ENCODE measurements at places on chromosomes 7 and 10.

DNA sequence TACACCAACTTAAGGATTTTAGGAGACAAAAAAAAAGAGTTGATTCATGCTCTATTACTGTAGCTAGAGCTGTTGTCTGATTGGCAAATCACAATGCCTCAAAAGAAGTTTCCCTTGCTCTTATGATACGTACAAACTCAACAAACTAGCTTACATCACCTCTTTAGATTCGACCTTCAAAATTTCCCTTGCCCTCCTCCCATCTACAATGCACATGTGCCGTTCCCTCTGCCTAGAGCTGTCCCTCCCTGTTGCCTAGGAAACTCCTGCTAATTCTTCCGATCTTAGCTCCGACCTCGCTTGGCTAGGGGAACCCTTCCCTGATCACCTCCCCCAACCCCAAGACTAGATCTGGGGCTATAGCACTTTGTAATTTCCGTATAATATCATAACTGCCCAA is 55.4 kb downstream of the MAP3K8 start:
- H3K36me3 ChIP-seq = no peaks in the 10 kb centered on the region
- H3K4me1 ChIP-seq = no peaks in the 10 kb centered on the region
- H3K27me3 ChIP-seq = no peaks in the 10 kb centered on the region
- no peak overlapping the region for H3K4me3 ChIP-seq

GRCh38 chr10:90947030-90947960 is 26.4 kb upstream of the ANKRD1 start:
- no peaks in the 10 kb centered on the region for H3K36me3 ChIP-seq
- no peaks in the 10 kb centered on the region for H3K4me1 ChIP-seq
- no peak for DNase-seq

DNA sequence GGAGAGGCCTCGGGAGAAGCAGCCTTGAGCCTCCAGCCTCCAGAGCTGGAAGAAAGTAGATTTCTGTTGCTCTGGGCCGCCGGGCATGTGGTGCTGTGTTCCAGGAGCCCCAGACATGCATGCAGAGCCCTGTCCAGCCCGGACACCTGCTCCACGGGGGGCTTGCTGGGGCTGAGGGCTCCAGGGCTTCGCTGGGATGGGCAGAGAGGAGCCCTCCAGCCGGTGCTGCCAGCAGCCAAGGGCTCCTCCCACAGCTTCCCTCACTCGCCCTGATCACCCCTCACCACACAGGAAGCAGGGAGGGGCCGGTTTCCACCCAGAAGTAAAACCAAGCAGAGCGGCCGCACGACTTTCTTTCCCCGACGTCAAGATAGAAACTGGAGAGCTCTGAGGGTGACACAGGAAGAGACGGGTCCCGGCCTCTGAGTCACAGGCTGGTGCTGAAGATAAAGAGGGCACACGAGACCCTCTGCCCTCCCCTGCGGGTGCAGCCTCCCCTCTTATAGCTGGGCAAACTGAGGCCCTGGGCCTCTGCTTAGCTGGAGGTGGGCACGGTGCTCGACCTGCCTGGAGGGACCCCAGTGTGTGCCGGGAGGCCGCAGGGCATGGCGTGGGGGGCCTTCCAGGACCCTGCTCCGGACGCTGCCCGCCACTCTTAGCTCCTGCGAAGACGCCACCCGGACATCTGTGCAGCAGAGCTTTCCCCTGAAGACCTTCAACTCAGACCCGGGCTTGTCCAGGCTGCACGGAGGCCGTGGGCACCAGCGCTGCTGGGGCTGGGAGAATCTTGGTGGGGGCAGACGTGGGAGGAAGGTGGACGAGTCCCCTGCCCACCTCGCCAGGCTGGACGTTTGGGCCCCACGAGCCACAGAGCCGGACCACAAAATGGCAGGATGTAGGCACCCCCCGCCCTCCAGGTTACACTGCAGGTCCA is 31.1 kb downstream of the ADAP1 start:
- H3K27me3 ChIP-seq = no peaks in the 10 kb centered on the region
- H3K4me3 ChIP-seq = peak overlapping the region; percentile 67
- H3K4me1 ChIP-seq = peaks cover 78% of the 10 kb centered on the region
- DNase-seq = peak; percentile 92

GRCh38 chr10:6597478-6597877 is 17.4 kb upstream of the PRKCQ start:
- no peaks in the 10 kb centered on the region for H3K27me3 ChIP-seq
- H3K27ac ChIP-seq = no peak overlapping the region
- no peaks in the 10 kb centered on the region for H3K36me3 ChIP-seq

GRCh38 chr7:55521512-55521911 is 50.8 kb downstream of the VOPP1 start:
- H3K27me3 ChIP-seq = no peaks in the 10 kb centered on the region
- H3K36me3 ChIP-seq = peaks cover 41% of the 10 kb centered on the region
- no peak overlapping the region for H3K4me3 ChIP-seq
- H3K27ac ChIP-seq = no peak overlapping the region
- DNase-seq = no peak
- no peaks in the 10 kb centered on the region for H3K4me1 ChIP-seq

DNA sequence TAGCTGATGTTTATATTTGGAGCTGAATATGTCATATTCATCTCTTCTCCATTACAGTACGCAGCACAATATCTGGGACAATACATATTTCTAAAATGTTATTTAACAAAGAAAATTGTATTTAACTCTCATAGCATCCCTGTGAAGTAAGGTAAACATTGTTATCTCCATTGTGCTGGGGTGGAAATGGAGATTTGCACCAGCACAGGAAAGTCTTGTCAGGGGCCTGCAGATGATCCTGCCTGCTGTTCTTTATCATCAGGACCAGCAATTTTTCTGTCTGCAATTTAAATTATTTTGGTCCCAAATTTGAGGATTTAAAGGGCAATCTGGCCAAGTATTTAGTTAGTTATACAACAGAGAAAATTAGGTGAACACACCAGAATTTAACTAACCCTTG is 144.4 kb downstream of the CPED1 start:
- no peaks in the 10 kb centered on the region for H3K27me3 ChIP-seq
- no peak for DNase-seq
- no peaks in the 10 kb centered on the region for H3K36me3 ChIP-seq
- H3K4me3 ChIP-seq = no peak overlapping the region

DNA sequence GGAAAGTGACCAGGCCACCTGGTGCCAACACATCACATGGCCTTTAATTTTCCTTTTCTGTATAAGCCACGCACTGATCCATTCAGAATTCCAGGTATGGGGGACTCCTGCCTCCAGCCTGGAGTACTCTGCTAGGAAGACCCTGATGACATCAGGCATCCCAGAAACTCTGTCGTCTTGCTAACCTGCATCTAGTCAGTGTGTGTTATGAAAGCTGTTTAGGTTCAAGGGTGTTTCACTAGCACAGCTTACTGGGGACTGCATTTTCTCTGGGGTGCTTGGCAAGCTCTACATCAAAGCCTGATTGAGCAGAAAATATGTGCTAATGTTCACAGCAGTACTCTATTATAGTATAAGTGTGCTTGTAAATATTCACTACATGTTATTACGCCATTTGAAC is 100.6 kb upstream of the MGMT start:
- no peak overlapping the region for H3K4me3 ChIP-seq
- H3K27ac ChIP-seq = no peak overlapping the region
- no peak for DNase-seq

GRCh38 chr10:48231699-48232315 is 42.7 kb downstream of the FRMPD2 start:
- no peaks in the 10 kb centered on the region for H3K4me1 ChIP-seq
- no peak overlapping the region for H3K4me3 ChIP-seq
- H3K27me3 ChIP-seq = peaks cover 9% of the 10 kb centered on the region
- DNase-seq = no peak
- no peaks in the 10 kb centered on the region for H3K36me3 ChIP-seq

- H3K4me3 ChIP-seq = no peak overlapping the region
- peaks cover 6% of the 10 kb centered on the region for H3K27me3 ChIP-seq
- no peak for DNase-seq
- no peak overlapping the region for H3K27ac ChIP-seq
- no peaks in the 10 kb centered on the region for H3K36me3 ChIP-seq
- no peaks in the 10 kb centered on the region for H3K4me1 ChIP-seq
These were observed 26.3 kb upstream of the SLC35G1 start for GRCh38 chr10:93867525-93867924.

GRCh38 chr10:62193479-62193878 is 75.2 kb downstream of the RTKN2 start:
- DNase-seq = no peak
- H3K27me3 ChIP-seq = no peaks in the 10 kb centered on the region
- no peak overlapping the region for H3K4me3 ChIP-seq
- no peaks in the 10 kb centered on the region for H3K36me3 ChIP-seq
- no peak overlapping the region for H3K27ac ChIP-seq

Data from T-cell (primary cell).